ENCODE measurements at places on chromosomes 6 and 20.
A peak's percentile ranks its signal among the peaks of the same experiment; 100 is the strongest.

DNA sequence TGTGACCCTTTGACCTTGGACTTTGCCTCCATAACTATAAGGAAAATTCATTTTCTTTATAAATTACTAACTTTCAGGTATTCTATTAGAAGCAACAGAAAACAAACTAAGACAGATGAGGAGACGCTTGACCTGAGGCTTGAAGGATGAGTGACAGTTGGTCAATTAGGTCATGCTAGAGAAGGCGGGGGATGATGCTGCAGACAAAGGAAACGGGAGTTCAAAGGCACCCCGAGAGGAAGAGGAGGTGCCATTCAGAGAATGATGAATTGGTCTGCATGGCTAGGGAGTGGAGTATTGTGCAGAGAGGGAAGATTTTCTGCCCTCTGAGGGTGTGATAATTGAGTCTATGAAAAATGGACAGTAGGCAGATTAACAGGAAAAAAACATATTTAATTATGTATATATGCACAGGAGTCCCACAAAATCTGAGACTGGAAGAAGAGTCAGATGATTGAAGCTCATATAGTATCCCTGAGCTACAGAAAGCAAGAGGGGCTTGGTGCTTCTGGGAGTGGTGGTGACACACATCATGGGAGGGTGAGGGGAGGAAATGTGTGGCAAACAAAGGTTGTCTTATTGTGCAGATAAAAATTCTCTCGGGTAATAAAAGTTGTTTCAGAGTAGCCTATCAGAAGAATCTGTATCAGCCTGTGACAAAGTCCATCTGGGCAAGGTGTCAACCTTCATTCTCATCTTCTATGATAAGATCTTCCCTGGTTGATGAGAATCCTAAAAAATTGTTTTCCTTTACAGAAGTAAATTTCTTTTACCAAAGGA, 20.4 kb upstream of the FUCA2 start:
- DNase-seq, result no peak

DNA sequence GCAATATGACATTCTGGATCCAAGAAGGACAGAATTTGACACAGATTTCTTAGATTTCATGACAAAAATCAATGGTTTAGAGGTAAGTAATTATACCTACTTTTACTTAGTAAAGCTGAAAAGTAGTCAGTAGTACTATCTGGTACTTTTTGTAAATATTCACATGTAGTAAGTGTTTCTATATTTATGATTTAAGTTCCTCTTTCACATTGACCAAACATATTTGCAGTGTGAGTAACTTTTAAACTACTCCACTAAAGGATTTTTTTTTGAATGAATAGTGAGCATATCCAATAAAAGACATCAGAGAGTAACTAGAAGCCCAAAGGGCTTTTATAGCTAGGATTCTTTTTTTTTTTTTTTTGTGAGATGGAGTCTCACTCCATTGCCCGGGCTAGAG, 60.8 kb downstream of the DNAH8 start:
- DNase-seq, result no peak

- no peak for DNase-seq
Measured at GRCh38 chr6:26064619-26065257, 22.5 kb upstream of the HFE start.

DNA sequence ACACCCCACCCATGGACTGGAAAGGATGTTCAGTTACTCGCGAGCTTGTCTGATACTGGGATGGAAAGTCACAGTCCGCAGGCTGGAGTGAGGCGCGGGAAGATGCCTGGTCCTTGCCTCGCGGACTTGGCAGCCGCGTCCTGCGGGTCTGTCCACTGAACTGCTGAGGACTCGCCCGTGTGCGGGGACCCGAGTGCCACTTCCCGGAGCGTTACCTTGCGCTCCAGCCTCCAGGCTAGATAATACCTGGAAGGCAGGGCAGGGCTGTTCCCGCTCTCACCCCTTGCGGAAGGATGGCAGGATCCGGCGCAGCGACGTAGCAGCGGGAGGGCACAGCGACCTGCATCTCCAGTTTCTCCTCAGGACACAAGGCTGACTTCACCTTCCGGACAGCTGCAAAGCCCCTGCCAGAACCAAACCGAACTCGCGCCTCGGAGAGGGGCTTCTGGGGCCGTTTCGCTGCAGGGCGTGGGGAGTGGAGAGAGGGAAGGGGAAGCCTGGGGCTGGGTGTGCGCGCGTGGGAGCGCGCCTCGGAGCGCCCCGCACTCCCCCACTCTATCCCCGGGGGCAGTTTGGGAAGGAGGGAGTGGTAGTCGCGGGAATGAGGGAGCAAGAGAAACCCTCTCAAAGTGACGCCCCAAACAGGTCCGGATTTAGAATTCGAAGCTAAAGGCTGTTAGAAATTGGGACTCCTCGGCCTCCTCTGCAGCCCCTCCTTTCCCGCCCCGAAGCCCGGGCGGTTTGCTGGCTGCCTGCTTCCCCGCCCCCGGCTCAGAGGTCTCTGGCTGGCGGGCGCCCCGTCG, at the start of gene KCNQ5:
TSS of gene KCNQ5 (plus strand) at position 774 of the 803 bp plus-strand sequence.
- no peak for DNase-seq

GRCh38 chr6:108650781-108651180, 90.1 kb downstream of the FOXO3 start:
- DNase-seq, result no peak

DNA sequence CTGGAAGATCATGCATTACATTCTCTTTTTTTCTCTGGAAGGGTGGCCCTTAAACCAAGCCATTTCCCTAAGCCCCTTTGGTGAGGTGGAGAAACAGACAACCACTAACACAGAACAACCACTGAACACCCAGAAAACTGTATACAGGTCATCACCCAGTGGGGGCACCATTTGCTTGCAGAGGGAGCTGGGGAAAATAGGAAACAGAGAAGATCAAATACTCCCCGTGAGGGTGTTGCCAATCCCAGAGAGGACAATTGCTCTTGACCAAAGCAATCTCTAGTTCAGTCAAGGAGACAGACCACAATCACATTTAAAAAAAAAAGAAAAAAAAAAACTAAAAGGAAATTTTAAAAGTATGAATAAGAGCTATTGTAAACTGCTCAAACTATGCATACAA, 865 bp upstream of the DAAM2 start:
- DNase-seq, result peak; percentile 41

DNA sequence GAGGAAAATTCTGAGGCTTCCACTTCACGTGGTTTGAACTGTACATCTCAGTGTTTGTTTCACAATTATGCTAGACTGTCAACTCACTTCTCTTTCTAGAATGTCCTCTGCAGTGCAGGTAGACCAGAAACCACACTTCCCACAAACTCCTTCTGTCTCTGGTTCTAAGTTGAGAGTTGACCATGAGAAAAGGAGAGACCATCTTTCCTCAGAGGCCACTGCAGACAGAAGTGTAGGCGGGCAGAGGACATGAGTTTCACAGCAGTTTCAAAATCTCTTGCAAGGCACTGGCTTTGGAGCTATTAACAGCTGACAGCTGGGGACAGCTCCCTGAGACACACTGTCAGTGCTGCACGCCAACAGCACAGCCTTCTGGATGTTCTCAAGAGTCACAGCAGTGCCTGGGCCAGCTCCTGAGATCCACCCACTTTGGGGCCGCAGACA, 55.4 kb upstream of the MOXD1 start:
- DNase-seq, result peak; percentile 28

- DNase-seq, result no peak
Measured at GRCh38 chr6:158910484-158911440, 89.2 kb downstream of the RSPH3 start.

DNA sequence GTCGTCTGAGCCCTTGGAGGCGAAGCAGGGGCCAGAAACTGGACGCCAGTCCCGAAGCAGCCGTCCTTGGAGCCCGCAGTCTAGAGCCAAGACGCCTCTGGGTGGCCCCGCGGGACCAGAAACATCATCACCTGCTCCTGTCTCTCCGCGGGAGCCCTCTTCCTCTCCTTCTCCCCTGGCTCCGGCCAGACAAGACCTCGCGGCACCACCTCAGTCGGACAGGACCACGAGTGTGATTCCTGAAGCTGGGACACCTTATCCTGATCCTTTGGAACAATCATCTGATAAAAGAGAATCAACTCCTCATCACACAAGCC, 416 bp downstream of the RSPH4A start:
- no peak for DNase-seq

DNA sequence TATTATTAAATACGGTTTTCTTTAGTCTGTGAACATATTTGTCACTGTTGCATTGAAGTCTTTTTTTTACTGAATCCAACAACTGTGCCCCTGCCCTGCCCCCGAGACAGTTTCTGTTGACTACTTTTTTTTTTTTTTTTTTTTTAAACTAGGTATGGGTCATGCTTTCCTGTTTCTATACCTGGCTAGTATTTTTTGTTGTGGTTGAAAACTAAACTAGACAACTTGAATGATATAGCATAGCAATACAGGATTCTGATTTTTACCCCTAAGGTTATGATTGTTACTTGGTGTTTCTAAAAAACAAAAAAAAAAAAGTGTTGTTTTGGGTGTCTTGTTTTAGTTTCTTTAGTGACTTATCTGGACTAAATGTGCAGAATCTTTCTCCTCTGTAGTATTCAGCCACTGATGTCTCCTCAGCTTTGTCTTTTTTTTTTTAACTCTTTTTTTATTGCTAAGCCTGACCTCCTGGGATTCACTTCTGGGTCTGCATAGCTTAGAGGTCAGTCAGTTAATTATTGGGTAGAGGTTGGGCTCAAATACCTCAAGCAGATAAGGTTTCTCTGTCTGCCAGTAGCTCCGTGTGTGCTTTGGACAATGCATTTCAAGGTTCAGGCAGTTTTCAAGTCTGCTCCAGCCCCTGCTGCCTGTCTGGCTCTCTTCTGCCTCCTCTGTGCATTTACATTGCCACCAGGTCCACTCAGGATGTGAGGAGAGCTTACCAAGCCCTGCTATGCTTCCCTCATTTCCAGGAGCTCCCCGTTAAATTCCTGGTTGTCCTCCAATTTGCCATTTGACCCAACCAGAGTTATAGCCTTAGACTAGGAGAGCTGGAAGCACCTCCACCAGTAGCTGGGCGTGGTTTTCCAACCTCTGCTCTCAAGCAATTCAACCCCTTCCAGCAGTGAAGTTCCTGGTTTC, 91.4 kb downstream of the SYNDIG1 start:
- no peak for DNase-seq

DNA sequence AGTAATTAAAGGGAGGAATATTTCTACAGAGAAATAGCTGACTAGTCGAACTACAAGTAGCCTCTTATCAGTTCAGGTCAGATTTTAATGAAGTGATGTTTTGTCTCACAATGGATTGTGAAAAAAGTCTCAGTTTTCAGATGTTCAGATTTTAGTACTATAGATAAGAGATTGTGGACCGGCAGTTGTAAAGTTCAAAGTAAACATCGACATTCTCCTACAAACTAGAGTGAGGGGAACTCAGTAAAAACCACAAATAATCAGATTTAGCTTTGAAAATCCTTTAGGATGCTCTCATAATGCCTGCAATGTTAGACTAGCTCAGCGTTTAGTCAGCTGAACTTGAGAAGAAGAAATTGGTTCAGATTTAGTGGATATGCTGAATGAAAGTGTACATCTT, 39.9 kb downstream of the RCAN2 start:
- DNase-seq, result no peak

DNA sequence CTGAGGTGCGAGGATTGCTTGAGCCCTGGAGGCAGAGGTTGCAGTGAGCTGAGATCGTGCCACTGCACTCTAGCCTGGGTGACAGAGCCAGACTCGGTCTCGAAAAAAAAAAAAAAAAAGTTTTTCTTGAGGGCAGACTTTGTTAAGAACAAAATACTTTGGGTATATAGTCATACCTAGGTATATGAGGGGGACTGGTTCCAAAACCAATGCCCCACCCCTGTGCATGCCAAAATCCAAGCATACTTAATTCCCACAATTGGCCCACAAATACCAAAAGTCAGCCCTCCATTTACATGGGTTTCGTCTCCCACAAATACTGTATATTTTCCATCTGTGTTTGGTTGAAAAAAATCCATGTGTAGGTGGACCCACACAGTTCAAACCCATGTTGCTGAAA, 119.9 kb downstream of the INSM1 start:
- no peak for DNase-seq

DNA sequence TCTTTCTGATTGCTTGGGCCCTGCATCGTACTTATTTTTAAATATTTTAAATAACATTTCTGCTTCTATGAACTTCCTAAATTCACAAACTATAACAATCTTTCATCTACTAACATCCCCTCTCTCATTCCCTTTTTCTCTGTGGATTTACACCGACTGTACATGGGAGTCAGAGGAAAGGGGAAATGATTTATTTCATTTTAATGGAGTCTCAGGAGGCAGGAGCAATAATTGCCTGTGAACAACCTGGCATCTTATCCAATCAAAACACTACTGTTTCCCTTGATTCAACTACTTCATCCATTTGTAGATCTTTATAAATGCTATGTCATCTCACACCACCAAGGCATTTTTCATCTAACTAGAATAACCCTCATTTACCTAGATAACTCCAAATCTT, 89.6 kb downstream of the FHL5 start:
- DNase-seq, result no peak

GRCh38 chr6:7145885-7146828, 38.4 kb downstream of the RREB1 start:
- no peak for DNase-seq

GRCh38 chr6:111759331-111759835, 113.9 kb downstream of the FYN start:
- DNase-seq, result no peak

DNA sequence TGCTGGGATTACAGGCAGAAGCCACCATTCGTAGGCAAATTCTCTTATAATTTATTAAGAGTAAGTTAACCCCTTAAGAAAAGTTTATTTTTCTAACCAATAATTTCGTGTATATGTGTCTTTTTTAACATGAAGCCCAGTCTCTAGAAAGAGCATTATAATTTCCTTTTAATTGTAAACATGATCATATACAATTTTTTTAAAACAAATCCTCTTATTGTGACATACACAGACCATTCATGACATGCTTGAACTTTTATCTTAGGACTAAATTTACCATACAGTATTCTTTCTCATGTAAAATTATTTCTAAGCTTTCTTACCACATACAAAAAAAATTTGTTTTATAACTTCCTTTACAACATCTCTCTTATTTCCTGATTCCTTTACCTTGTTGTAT, 6.7 kb downstream of the ACOT13 start:
- no peak for DNase-seq

- no peak for DNase-seq
Measured at GRCh38 chr6:158223926-158224325, 55.8 kb downstream of the GTF2H5 start.

GRCh38 chr20:39875492-39876110, 813.4 kb downstream of the MAFB start:
- DNase-seq, result no peak

GRCh38 chr20:4563534-4563933, 158.2 kb upstream of the PRND start:
- no peak for DNase-seq

GRCh38 chr20:52439375-52439774, 247.8 kb upstream of the ZFP64 start:
- no peak for DNase-seq

- no peak for DNase-seq
Measured at GRCh38 chr6:38169221-38169976, 349.9 kb downstream of the ZFAND3 start.

DNA sequence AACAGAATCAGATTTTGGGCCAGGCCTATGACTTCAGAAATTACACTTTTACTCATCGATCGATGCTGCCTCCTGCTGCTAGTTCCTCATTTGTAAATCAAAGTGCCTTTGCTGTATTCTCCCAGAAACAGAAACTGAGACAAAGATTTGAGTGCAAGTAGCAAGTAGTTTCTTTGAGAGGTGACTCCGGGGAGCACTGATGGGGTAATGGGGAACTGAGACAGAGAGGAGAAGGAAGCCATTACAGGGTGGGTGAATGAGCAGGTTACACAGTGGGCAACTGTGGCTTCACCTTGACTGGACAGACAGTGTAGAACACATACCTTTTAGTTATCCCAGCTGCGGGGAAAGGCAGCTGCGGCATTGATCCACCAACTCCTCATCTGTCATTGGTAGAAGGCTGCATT, 9.7 kb upstream of the CD40 start:
- DNase-seq, result no peak
